ENCODE measurements at places on chromosomes 6 and 20.

DNA sequence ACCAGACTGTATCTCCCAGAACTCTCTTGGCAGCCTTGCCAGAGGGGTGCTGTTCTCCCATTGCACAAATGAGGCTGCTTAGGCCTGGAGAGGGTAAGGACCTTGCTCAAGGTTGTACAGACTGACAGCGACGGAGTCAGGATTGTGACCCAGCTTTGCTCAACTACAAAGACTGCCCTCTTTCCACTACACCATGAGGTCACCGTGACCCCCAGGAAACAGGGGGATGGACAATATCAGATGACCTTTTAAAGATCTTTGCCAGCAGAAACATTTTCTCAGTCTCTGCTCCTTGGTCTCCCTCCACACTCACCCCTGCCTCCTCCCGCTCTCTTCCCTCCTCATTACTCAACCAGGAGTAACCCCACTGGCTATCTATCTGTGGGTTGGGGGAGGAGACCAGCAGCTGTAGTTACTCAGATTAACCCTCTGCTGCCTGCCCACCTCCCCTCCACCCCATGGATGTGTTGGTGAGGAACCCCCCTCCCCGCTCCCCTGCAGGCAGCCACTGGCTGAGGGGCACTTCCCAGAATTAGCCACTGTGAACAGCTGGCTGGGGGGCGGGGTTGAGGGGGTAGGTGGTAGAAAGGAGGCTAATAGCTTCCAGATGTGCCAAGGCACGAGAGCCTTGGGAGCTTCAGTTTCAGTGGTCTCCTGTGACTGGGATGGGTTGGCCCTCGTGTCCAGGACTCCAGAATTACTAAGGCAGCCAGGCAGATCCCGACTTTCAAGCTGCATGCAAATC is 26.9 kb upstream of the MRPS18A start:
- DNase-seq: no peak

- no peak for DNase-seq
These were observed 47.8 kb downstream of the CEP43 start for GRCh38 chr6:167046861-167047495.

DNA sequence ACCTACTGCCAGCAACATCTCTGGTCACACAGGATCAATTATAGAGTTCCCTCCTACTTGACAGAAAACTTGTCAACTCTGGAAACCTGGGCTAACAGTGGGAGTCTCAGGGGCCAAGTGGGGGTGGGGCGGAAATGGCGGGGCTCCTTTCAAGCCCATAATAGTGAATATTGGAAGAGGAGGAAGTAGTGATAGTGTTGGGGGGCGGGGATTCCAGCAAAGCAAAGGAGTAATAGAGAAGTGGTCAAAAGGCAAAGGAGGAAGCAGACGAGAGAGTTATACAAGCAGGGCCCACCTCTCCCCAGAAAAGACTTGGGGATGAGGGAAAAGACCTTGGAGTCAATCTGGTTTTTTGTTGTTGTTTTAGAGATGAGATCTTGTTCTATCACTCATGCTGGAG is 2.1 kb downstream of the DEF6 start:
- DNase-seq: no peak

DNA sequence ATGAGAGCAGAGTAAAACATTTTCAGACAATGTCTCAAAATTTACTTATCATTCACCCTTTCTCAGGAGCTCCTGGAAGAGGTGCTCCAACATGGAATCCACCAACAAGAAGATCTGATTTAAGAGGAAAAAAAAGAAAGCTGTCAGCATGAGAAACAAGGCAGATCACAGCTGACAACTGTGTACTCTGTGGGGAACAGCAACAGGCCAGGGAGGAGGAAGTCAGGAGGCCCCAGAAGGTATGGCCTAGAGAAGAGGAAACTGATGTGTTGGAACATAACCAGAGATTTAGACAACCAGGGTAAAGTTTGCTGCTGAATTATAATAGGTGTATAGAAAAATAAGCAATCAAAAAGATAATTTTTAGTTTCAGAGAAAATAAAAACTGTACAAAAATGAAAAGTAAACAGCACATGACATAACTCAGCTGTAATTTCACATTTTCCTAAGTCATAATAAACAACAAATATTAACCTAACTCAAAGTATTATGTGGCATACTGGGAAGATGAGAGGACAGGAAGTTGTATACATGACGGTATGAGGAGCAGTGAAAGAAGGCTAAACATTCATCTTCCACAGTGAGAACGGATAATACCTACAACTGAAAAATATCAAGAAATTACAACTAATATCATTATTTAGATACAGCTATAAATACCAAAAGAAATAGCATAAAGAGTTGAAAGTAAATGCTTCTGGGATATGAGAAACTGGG is 113.6 kb upstream of the EMILIN3 start:
- DNase-seq: no peak

DNA sequence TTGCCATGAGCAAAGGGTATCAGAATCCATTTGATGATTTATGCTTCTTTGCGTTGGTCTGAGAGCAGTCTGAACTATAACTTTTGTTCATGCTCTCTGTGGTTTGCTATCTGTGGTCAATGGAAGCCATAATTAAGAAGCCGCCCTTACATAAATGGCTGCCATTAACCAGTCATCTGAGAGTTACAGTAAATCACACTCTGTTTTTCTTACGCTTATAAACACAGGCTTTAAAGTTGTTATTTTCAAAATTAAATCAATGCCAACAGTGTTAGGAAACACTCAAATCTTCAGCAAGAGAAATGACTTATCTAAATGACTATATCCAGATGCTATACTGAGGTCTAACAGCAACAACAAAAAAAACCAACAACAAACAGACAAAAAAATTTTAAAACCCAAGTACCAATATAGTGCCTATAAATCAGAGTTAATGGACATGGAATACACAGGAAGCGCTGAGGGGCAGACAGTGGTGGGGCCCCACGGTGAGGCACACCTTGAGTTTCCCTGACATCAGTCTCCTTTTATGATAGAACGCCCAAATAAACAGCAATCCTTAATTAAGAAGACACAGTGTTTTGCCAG is 108.0 kb upstream of the C6orf118 start:
- no peak for DNase-seq

DNA sequence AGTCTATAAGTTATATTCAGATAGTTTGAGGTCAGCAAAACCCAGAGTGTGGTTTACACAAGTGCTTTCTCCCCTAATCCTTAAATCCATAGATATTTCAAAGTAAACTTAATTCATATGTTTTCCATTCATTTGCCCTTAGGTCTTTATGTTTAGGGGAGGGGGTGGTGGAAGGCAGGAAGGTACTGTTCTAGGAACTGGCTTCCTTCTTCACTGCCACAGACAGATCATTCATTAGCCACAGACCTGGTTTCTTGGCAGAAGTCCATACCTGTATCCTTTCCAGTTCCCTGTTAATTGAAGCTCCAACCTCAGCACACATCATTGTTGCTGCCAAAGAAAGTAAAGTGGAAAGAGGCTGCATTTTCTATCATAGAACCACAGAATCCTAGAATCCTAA is 123.0 kb downstream of the AIG1 start:
- no peak for DNase-seq

DNA sequence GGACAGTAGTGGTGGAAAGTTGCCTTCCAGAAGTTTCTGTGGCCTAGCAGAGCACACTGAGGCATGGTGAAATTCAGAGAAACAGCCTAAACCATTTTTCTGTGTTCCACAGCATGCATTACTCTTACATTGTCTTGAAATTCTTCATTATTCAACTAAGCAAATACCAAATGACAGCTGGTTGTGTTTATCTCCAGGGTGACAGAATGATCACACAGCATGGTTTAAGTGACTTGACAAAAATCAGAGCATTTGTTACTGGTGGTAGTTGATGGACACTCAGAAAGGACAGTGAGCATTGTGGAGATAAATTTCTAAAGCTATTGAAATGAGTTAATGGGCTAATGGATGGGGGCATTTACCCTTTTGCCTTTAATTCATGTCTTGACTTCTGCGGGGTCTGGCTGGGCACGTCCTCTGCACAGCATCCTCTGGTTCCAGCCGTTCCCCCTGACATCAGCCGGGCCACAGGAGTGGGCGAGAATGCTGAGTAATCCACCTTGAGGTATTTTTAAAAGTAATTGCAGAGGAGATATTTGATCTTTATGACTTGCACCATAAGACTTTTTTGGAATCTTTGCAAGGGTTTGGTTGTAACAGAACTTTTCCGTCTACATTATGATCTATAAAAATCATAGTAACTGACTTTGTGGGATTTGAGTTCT is 78.9 kb upstream of the SCP2D1 start:
- no peak for DNase-seq

GRCh38 chr6:13924146-13924948 is 405 bp upstream of the RNF182 start:
- no peak for DNase-seq

- no peak for DNase-seq
These were observed 22.6 kb downstream of the SNX9 start for GRCh38 chr6:157845493-157846259.

Measured in right atrium auricular region (tissue), 2 donors.